ENCODE measurements at places on chromosomes 3 and 15.

DNA sequence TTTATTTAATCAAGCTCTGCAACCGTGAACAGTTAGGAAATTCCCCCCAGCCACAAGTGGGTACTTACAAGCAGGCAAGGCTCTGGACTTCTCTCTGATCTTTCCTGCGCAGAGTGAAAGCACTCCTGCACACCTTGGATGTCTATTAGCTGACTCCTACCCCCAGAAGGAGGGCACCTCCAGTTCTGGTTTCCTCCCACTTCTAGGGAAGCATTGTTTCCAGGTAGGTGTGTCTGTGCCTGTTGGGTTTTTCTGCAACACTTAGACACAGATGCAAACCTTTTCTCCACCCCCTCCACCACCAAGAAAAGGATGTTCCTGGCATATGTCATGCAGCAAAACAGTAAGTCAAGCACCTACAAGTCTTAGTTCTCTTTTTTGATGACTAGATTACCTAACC is at the start of gene ZBED2:
Gene ZBED2 (minus strand): TSS at position 115 of the 400 bp plus-strand sequence. CDS start 1,145 bp downstream, outside the sequence.
- no peak for DNase-seq

DNA sequence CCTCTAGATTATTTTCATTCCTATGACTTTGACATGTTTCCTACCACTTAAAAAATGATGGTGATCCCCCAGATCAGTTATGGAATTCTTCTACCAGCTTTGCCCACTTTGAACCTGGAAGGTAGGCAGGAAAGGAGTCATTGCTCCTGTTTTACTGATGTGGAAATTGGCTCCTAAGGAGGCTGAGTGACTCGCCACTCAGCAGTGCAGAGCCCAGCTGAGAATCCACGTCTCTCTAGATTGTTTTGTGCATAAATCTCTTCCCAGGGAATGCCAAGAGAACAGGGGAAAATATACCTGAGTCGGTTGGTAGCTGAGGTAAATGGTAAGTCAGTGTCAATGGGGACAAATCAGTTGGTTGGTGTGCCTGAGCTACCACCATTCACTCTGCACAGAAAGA is 4.7 kb downstream of the LTF start:
- no peak for DNase-seq

- DNase-seq, result no peak
These were observed 10.4 kb upstream of the ZNF662 start for GRCh38 chr3:42895580-42895868.

- no peak for DNase-seq
These were observed 96.8 kb downstream of the PPM1L start for GRCh38 chr3:160852856-160853255.

DNA sequence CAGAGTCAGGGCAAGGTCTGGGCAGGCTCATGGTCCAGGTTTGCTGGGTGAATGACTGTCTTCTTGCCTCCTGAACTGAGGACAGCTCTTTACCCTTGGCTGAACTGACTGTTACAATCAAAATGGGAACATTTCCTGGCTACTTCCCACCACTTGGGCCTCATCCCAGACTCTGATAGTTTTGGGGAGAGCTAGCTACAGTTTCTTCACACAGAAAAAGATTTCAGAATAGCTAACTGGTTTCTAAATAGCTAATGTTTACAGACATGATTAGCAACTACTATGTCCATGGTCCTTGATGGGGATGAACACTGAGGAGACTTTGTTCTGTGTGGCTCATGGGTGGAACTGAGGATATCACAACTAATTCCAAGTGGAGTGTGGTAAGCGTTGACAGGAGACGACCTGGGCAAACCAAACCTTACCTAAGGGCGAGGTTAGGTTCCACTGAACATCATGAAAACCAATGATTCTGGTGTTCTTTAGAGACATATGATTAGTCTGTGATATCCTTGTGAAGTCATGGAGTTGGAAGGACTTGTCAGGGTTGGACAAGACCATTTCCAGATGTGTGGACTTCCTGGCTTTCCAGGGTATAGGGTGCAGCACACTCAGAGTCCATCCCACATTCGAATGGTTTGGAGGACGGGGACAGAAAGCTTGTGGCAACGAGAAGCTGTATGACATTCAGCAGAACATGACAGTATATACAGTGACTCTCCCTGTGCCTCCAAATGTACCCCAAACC is 7.3 kb downstream of the ALPK3 start:
- no peak for DNase-seq

GRCh38 chr3:174862101-174862500 is 3.0 kb downstream of the NAALADL2 start:
- no peak for DNase-seq

- no peak for DNase-seq
These were observed 16.9 kb upstream of the C3orf38 start for GRCh38 chr3:88132894-88133293.

DNA sequence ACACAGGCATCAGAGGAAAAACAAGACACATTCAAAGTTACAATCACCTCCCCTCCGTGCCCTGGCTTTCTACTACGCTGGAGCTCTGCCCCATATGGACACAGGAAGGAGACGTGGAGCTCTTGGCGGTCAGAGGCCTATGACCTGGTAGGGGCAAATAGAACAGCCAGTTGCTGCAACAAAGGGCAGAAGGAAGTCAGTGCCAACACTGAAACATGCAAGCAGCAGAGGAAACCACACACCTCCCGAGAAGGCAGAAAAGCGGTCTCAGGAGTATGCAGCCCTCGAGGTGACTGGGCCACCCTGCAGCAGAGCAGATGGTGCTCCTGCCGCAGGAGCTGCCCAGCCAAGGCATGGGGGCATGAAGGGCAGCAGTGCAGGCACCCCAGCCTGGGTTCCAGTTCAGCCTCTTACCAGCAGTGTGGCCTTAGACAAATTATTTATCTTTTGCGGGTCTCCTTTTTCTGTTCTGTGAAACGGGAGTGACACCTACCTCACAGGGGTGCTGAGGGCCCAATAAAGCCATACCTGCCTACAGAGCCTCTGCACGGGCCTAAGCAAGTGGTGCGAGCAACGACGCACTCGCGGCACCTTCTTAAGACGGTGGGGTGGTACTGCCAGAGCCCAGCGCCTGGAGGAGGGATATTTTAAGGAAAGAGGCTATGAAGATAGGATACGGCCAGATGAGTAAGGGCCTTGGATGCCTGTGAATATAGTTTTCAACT is 8.6 kb downstream of the ZXDC start:
- no peak for DNase-seq

- DNase-seq, result no peak
These were observed 129.5 kb upstream of the SLCO3A1 start for GRCh38 chr15:91723959-91724358.

DNA sequence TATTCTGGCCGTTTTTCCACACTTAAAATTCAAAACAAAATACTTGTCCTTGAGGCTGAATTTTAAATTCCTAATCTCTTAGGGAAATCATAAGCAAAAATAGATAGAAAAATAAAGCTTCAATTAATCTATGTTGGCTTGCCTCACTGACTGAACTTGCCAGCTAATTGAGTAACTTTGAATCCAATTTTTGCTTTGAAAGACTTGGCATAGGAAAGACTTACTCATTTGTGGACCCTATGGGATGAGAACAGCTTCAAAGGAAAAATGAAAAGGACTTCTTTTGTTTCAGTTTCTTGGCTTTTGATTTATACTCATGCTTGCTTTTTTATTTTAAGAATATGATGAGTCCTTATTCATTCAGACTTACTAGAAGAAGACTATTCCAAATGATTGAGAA is 370.7 kb upstream of the RARB start:
- no peak for DNase-seq

DNA sequence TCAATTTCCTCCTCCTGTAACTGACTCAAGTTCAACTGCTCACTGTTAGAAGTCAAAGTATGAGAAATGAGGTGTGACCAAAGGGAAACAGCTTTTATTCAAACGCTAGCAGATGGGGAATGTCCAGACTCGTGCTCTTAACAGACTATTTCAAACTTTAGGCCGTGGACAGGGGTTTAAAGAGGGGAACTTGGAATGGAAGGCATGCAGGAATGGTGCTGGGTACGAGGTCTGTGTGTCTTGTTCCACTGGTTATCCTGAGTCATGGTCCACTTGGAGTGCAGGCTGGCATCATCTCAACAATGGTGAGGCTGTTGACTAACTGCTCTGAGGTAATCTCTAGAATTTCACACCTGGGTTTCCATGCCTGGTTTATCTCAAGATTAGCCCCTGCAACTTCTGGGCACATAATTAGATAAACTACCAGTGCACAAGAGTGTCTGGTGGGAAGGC is 22.9 kb upstream of the DNAAF4 start:
- DNase-seq, result no peak

- no peak for DNase-seq
These were observed 758 bp downstream of the SELENOK start for GRCh38 chr3:53890726-53891475.

Measured in amniotic stem cell (primary cell).